ENCODE measurements at places on chromosomes 16 and 17. TPM values are rescaled to one million over a fixed set of nuclear protein-coding genes. Genes with fewer than 3 reads are reported as not detected.

The SLC2A4 gene
- 5.6 TPM for total RNA-seq

The C16orf96 gene
- not detected for total RNA-seq

The RPGRIP1L gene
- 2.9 TPM for total RNA-seq

The PRSS33 gene
- total RNA-seq = not detected

The OR3A3 gene
- total RNA-seq = not detected

The HYDIN gene
- total RNA-seq = 0.44 TPM

The AANAT gene
- total RNA-seq = not detected

The WFIKKN2 gene
- total RNA-seq = 0.16 TPM

The GLTPD2 gene
- total RNA-seq = not detected

The GINS3 gene
- total RNA-seq = 4.6 TPM

The TMEM88 gene
- 1.0 TPM for total RNA-seq

The CRYBA1 gene
- total RNA-seq = not detected

The TM4SF5 gene
- total RNA-seq = not detected

The SNRNP25 gene
- 12.8 TPM for total RNA-seq

The DYNLRB2 gene
- not detected for total RNA-seq

The NPIPA5 gene
- total RNA-seq = 1.0 TPM

The CFAP97D1 gene
- total RNA-seq = 0.19 TPM

The ST6GALNAC2 gene
- total RNA-seq = 4.2 TPM

The PIK3R5 gene
- total RNA-seq = 56.9 TPM

The TMC5 gene
- total RNA-seq = 0.17 TPM

The C17orf107 gene
- 2.2 TPM for total RNA-seq

The ADORA2B gene
- total RNA-seq = 1.1 TPM

The SLC12A3 gene
- not detected for total RNA-seq

The CCL4L2 gene
- total RNA-seq = not detected

The APOH gene
- not detected for total RNA-seq

The ZNF19 gene
- 22.7 TPM for total RNA-seq

The KANSL1 gene
- 73.1 TPM for total RNA-seq

The LYRM1 gene
- total RNA-seq = 106 TPM

The KRT26 gene
- not detected for total RNA-seq

The RAC3 gene
- total RNA-seq = 5.2 TPM

The SBK1 gene
- total RNA-seq = not detected

The ZACN gene
- not detected for total RNA-seq

The PRCD gene
- total RNA-seq = 11.9 TPM

The PPP1R27 gene
- total RNA-seq = not detected

The BICDL2 gene
- not detected for total RNA-seq

The KRTAP4-9 gene
- not detected for total RNA-seq

The BCL6B gene
- total RNA-seq = 1.8 TPM

The MEOX1 gene
- total RNA-seq = 31.5 TPM

The ADGRG1 gene
- total RNA-seq = 10.0 TPM

The ATP2A3 gene
- 7.5 TPM for total RNA-seq

The CCDC154 gene
- 0.22 TPM for total RNA-seq

The CCDC144A gene
- 3.9 TPM for total RNA-seq

The CD7 gene
- 2.2 TPM for total RNA-seq

The PSMB3 gene
- 124 TPM for total RNA-seq

The ICAM2 gene
- total RNA-seq = 92.1 TPM

The PRPF8 gene
- total RNA-seq = 171 TPM

The NXN gene
- 24.3 TPM for total RNA-seq

The MYH3 gene
- total RNA-seq = 4.0 TPM

The SLFN11 gene
- total RNA-seq = 79.6 TPM

The DLX3 gene
- total RNA-seq = not detected

The NECAB2 gene
- not detected for total RNA-seq

The HEATR9 gene
- total RNA-seq = not detected

The CBFA2T3 gene
- total RNA-seq = 1.5 TPM

The ZMYND15 gene
- 0.65 TPM for total RNA-seq
